IMR-90 (cell line): ENCODE measurements at places on chromosomes 11 and 22.

DNA sequence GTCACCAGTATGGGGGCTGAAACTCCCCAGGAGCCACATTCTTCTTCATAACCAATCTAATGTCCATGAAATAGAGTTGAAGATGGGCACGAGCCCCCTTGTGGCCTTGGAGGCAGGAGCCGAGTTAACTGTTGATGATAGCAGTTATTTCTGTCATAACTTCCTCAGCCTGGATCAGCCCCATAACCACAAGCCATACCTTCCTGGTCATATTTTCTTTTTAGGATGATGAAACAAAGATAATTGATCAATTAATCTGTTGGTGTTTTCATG, 65.0 kb upstream of the TTC12 start:
- DNase-seq: no peak

DNA sequence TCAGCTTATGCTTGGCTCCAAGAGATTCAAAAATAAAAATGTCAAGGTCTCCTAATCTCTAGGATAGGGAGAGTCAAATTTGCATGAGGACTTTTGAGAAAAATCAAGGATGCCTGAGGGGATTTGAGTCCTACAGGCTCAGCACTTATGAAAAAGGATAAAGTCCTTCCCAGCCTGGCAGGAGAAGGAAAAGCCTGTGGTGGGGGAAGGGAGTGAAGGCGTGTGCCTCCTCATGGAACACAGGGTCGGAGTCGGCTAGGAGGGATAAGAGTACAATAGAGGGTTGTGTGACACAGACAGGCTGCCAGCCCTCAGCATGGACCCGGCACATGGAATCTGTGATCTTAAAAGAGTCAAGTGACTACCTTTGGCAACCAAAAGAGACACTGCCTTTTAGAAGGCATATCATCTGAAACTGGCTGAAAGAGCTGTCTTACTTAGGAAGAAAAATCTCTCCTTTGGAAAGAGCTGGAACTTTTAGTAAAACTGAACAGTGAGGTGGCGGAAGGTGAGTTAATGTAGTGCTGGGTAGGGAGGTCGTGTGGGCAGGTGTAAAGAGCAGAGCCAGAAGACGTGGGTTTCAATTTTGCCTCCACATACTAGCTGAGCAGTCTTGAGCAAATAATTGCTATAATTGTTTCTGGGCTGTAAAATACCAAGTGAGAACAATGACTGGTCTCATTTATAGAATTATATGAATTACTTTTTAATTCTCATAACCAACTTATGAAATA, 58.8 kb upstream of the RDX start:
- DNase-seq: no peak

DNA sequence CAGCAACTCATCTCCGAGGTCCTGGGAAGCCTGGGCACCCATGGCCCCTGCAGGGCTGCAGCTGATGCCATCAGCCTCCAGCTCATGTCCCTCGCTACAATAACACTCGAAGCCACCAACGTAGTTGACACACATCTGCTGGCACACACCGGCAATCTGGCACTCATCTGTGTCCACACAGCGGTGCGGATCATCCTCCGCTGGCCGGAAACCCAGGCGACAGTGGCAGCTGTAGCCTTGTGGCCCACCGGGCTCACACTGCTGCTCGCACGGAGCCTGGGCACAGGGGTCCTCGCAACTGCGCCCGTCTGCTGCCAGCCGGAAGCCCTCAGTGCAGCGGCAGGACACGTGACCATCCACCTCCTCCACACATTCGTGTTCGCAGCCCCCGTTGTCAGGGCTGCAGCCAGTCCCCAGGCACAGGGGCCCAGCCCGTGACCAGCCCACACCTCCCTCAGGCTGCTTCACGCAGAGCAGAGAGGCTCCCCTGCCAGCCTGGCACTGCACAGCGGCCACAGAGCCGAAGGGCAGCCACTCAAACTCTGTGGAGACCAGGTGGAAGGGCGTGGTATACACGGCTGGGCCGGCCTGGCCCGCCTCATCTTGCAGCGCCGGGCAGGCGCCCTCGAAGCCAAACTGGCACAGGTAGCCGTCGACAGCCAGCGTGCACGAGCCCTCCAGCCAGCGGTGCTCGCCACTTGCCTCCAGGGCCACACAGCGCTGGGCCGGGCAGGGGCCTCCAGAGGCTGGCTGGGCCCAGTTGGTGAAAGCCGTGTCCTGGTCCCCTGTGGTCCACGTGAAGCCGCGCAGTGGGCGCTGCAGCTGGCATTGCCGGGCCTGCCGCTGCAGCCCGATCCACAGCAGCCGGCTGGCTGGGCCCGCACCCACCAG, 678 bp downstream of the CD248 start:
- no peak for DNase-seq

- DNase-seq: no peak
Measured at GRCh38 chr11:119936426-119936825, 201.5 kb downstream of the TRIM29 start.

DNA sequence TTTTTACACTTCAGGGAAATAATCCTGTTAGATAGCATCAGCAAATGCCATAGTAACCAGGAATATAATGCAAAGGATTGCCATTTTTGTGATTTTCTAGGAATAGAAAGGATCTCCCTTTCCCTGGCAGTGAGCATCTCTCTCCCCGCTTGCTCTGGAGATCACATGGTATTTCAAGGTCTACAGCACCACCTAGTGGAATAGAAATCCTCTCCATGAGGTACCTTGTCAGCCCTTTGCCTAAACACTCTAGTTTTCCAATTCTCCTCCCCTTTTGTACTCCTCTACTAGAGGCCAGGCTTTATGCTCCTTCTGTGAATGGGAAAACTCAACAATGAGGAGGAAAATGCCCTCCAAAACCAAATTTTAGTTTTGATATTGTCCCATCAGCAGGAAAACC, 78.4 kb downstream of the XRRA1 start:
- DNase-seq: peak; percentile 66

- no peak for DNase-seq
Measured at GRCh38 chr22:46437671-46438440, 99.6 kb downstream of the CELSR1 start.

DNA sequence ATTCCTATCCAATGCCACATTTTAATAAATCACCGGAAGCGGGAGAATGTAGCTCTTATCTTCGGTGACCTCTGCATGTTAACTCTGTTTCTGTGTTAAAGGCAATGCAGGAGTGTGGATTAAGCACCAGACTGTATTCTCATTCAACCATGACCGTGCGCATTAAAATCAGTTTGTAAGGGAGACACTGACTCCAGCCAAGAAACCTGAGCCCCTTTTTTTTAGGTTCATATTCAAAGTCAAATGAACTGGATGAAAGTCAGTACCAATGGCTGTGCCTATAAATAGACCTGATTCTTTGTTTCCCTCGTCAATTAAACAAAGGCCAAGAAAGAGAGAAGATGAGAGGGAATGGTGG, 32.2 kb downstream of the C11orf91 start:
- DNase-seq: no peak

GRCh38 chr11:86814775-86815174, 14.4 kb downstream of the PRSS23 start:
- peak; percentile 67 for DNase-seq

GRCh38 chr22:44497218-44497904, 672 bp downstream of the RTL6 start:
- peak; percentile 34 for DNase-seq
